Activated naive CD4-positive, alpha-beta T cell treated with anti-CD3 and anti-CD28 coated beads, Interleukin-2, amount 50 U/mL, for 72 hours (primary cell): ENCODE measurements at places on chromosomes 5 and 9. TPM values are rescaled to one million over a fixed set of nuclear protein-coding genes. Genes with fewer than 3 reads are reported as not detected.
A peak's percentile ranks its signal among the peaks of the same experiment; 100 is the strongest.

IFNA7 gene
- not detected for total RNA-seq

ZNF189 gene
- 10.5 TPM for total RNA-seq

CATSPER3 gene
- total RNA-seq: 0.51 TPM

CEP78 gene
- total RNA-seq: 33.4 TPM

RASGRF2 gene
- total RNA-seq: 14.5 TPM

SHOC1 gene
- 0.04 TPM for total RNA-seq

DNA sequence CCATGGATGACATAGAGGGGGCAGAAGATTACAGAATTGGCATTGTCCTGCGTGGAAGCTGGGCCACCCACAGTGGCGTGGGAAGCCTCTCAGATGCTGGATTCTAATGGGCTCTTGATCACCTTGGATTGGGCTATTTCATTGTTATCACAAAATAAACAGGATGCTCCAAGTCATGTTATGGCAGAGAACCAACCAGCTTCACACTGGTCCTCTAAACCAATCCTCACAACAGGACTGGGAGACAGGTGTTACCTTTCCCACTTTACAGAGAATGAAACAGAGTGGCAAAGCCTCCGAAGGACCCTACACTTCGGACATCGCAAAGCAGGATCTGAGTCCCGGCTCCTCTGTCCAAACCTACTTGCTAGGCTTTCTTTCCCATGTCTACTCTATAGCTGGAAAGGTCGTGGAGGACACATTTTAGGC lies 455 bp upstream of the SMIM3 start:
- no peak for DNase-seq

GRCh38 chr9:102922526-102922925 lies 72.6 kb upstream of the CYLC2 start:
- DNase-seq: no peak

DNA sequence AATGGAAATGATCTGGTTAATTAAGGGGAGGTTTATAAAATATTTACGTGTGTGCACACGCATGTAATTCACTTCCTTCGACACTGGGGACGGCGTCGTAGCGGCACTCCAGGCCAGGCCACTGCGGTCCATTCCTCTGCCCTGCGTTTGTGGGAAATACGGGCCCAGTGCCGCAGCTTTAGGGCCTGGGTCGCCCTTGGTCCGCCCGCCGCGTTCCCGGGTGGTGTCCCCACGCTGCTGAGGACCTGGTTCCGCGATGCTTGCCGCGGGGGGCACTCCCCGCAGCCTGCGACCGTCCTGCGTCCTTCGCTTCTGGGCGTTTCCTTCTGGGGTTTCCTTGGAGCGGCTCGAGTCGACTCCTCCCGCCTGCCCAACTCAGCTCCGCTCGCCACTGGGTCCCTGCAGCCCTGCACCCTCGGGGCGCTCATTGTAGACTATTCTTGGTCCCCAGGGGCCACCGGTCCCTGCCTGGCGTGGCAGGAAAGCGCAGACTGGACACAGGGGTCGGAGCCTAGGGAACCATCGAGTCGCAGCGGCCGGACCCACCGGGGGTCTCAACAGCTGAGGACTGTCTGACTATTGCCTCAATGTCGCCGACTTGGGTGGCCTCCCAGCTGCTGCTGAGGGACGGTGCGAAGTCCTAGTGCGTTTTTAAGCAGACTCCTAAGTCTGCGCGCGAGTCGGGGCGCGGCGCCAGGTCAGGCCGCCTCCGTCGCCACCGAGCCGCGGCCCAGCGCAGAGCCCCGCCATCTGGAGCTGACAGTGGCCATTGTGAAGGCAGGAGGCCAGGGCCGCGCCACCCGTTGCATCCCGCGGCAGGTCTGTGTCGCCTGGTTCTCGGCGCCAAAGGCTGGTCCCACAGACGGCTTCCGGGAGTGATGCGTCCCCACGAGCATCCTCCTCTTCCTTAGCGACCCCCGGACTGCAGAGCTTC lies 4.4 kb upstream of the IRX1 start:
- no peak for DNase-seq

GRCh38 chr5:140235791-140236551 lies 61.0 kb downstream of the CYSTM1 start:
- no peak for DNase-seq

DNA sequence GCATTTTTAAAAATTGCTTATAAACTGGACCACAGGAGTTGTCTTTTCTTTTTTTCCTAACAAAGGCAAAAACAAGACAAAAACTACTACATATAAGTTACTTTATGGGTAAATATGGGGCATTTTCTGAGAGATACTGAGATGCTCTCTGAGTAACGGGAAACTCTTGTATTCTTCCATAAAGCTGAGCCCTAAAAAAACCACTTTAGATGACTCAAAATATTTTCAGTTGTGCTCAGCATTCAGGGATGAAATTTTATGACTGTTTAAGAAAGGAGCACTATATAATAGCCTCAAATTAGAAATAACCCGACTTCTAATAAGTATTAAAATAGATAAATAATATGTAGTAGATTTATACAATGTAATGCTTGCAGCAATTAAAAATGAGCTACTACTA lies 644.5 kb downstream of the KCTD16 start:
- no peak for DNase-seq

DNA sequence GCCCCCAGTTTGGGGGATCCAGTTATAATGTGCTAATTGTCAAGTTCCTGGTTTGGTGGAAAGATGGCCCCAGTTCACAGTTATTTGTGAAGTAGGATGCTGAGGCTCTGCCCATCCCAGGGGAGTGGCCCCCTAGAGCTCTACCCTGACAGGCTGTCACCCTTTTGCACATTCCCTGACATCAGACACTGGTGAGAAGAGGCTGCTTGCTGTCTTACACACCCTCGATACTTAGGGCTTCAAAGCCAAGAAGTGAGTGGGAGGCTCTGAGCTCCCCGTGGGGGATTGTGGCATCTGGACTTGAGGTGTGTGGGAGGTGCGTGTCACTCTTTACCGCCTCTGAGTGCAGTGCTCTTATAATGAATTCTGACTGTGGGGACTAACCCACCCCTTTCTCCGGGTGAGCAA lies 168.5 kb downstream of the DOCK2 start:
- DNase-seq: peak; percentile 62

GRCh38 chr5:142929587-142929986 lies 159.4 kb downstream of the ARHGAP26 start:
- no peak for DNase-seq

- DNase-seq: no peak
Measured at GRCh38 chr5:84673785-84674184, 289.1 kb upstream of the EDIL3 start.

DNA sequence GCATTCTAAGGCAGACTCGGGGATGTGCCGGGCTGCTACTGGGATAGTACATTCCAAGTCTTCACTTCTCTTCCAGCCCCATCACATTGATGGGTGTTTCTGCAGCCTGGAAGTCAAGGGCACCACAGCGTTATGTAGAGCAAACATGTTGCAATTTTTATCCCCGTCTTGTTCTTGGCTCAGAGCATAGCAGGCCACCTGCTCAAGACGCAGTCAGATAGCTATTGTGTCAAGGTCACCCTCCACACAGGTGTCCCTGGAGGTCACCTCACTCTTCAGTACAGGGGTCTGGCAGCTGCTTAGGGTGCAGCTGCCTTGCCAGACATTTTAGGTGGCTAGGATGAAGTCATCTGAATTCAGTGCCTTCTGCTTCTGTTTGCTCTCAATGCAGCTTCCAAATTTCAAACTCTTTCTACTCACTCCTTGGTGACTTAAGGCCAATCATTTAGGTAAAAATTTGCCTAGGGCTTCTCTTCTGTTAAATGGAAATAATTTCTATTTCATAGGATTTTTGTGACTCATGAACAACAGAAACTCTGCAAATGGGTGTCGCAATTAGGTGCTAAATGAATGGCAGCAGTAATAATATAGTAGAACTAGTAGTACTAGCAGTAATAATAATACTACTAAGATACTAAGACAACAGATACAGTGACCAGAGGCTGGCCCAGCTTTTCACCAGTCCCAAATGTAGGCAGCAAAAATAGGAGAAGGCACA lies 24.3 kb downstream of the KCNV2 start:
- no peak for DNase-seq

- DNase-seq: peak; percentile 28
Measured at GRCh38 chr5:149474198-149474597, 77.0 kb downstream of the CSNK1A1 start.
